ENCODE measurements at places on chromosomes 6 and 20.
A peak's percentile ranks its signal among the peaks of the same experiment; 100 is the strongest.

GRCh38 chr20:9458138-9458796 lies 56.1 kb upstream of the LAMP5 start:
- DNase-seq = no peak

GRCh38 chr20:17849901-17850683 lies 118.5 kb downstream of the SNX5 start:
- no peak for DNase-seq

DNA sequence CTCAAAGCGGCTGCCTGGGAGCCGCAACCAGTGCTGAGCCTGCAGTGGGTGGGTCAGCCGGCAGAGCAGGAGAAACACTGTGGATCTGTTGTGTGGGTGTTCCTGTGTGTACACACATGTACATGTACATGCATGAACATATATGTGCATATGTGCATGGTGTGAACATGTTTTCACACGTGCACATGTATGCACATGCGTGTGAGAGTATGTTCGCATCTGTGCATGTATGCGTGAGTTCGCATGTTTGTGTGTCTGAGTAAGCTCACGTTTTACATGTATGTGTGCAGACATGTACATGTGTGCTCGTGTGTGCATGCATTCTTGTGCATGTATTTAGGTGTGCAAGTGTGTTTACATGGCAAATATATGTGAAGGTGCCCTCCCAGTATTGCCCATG lies 302.6 kb downstream of the CDH4 start:
- no peak for DNase-seq

- no peak for DNase-seq
These were observed 17.1 kb upstream of the TINAG start for GRCh38 chr6:54291146-54291545.

- DNase-seq = no peak
These were observed 8.2 kb downstream of the ZFAND3 start for GRCh38 chr6:37827603-37828265.

DNA sequence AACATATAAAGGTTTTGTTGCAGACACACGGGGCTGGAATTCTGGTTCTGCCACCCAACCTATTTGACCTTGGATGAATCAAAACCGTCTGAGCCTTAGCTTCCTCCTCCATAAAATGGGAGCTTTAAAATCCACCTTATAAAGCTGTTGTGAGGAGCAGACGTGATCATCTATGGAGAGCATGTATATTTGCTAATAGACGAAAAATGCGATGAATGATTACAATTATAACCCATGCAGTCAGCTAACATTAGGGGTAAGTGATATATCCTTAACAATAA lies 586 bp upstream of the NUP153 start:
- DNase-seq = peak; percentile 28

DNA sequence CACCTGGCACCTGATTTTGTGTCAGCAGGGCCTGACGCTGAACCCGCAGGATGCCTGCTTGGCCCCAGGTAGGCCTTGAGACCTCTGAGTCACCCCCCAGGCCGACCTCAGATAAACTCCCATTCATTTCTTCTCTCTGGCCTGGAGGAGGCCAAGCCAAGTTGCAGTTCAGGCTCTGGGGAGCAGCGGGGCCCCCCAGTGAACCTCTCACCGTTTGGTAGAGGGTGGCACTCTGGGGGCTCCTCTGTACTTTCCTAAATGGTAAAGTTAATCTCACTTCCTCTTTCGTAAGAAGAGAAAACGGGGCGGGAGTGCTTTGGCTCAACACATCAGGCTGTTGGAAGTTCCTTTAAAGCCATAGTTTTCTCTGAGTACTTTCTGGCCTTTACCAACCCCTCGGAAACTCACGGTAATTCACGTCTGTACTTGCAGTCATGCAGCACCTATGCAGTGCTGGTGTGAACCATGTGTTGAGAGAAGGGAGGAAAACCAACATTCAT lies 2.8 kb downstream of the SIRPA start:
- no peak for DNase-seq

GRCh38 chr6:167847936-167848335 lies 21.2 kb downstream of the AFDN start:
- no peak for DNase-seq

- no peak for DNase-seq
These were observed 135.6 kb downstream of the TAF4 start for GRCh38 chr20:61929971-61930666.

DNA sequence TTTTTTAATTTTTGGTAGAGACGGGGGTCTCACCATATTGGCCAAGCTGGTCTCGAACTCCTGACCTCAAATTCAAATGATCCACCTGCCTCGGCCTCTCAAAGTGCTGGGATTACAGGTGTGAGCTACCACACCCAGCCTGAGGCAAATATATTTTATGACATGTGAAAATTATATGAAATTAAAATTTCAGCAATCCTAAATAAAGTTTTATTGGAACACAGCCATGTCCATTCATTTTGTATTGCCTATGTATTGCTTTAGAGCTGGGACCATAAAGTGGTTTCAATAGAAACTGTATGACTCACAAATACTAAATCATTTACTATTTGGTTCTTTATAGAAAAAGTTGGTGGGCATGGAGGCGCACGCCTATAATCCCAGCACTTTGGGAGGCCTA lies 32.0 kb upstream of the GCM1 start:
- no peak for DNase-seq

GRCh38 chr20:53664121-53664520 lies 70.5 kb upstream of the ZNF217 start:
- no peak for DNase-seq

GRCh38 chr6:136468711-136469110 lies 81.5 kb downstream of the MAP7 start:
- no peak for DNase-seq

- DNase-seq = no peak
These were observed 365.9 kb upstream of the CHD6 start for GRCh38 chr20:41984031-41984430.

Data from NCI-H2029 (cell line).